ENCODE measurements at places on chromosomes 2 and 18.

- no peak for DNase-seq
Measured at GRCh38 chr2:24123195-24123921, at the start of the genes FAM228B and PFN4. TSS of gene FAM228B (plus strand) at chr2:24123469. CDS start at chr2:24124362, 893 bp downstream. TSS of gene PFN4 (minus strand) at chr2:24123334. CDS start at chr2:24122535, 799 bp downstream.

- no peak for DNase-seq
Measured at GRCh38 chr18:9827211-9827792, 58.5 kb upstream of the TXNDC2 start.

DNA sequence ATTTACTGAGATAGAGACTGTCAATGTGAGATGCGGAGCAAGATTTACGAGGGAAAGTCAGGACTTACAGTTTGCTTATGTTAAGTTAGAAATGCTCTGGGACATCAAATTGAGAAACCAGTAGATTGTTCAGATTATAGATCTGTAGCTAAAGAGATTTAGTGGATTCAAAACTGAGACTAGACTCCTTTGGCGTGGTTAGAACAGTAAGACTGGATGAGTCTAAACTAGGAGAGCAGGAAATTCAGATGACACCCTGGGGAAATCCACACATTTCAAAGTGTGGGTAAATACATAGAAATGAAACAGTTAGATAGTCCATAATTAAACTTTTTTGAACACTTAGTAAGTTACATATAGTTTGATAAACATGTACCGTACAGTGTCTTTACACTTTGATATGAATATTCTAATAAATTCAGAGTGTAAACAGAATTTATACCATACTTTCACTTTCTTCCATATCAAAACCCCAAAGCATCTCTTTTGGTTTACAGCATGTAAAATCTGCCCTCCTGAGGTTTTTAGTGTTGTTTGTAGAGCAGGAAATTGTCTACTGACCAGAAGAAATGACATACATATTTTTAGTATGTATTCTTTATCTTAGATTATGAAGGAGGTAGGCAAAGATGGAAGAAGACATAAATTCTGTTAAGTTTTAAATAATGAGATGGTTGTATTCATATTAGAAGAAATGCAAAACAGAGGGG lies 231.5 kb downstream of the NYAP2 start:
- no peak for DNase-seq

GRCh38 chr2:123715467-123715982 lies 309.6 kb upstream of the CNTNAP5 start:
- no peak for DNase-seq

- DNase-seq: no peak
Measured at GRCh38 chr2:172856606-172857005, 121.0 kb downstream of the RAPGEF4 start.

GRCh38 chr2:69564604-69565003 lies 78.9 kb downstream of the AAK1 start:
- no peak for DNase-seq

GRCh38 chr2:238203973-238204683 lies 633 bp upstream of the ILKAP start:
- no peak for DNase-seq

Data from SIG-M5 (cell line).